ENCODE measurements at places on chromosomes 2 and 18.

DNA sequence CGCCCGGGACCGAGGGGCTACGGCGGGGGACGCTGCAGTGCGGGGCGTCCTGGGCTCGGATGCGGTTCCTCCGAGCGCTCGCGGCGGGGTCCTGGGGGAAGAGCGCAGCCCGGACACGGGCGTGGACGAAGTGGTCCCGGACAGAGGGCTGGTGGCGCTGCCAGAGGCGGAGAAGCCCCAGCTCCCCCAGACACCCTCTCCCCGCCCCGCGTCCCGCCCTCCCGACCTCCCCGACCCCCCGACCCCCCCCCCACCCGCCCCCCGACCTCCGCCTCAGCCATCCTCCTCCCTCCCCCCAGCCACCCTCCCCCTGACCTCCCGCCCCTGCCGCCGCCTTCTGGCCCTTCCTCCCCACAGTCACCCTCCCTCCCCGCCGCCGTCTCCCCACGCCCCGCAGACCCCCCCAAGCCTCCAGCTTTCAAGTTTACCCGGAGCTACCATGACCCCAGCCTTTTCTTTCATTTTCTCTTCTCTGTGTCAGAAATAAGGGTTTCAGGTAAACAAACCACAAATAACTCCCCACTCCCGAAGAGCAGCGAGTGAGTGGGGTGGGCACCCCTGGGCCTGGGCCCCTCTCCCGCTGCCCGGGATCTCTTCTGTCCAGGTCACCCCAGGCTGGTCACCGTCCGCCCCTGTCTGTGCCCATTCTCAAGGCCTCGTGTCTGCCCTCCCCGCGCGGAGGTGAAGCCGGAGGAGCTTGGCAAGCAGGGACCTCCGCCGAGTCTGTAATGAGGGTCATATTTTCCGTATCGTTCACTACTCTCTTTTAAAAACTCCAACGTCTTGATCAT lies 5.1 kb downstream of the NFATC1 start:
- peak; percentile 33 for DNase-seq

GRCh38 chr2:38750011-38750890 lies 910 bp downstream of the SRSF7 start:
- DNase-seq, result peak; percentile 47

GRCh38 chr2:84846041-84846663 lies 34.7 kb downstream of the TRABD2A start:
- DNase-seq, result no peak

- DNase-seq, result no peak
Observed at GRCh38 chr2:45167920-45168629, 158.8 kb upstream of the SIX2 start.

DNA sequence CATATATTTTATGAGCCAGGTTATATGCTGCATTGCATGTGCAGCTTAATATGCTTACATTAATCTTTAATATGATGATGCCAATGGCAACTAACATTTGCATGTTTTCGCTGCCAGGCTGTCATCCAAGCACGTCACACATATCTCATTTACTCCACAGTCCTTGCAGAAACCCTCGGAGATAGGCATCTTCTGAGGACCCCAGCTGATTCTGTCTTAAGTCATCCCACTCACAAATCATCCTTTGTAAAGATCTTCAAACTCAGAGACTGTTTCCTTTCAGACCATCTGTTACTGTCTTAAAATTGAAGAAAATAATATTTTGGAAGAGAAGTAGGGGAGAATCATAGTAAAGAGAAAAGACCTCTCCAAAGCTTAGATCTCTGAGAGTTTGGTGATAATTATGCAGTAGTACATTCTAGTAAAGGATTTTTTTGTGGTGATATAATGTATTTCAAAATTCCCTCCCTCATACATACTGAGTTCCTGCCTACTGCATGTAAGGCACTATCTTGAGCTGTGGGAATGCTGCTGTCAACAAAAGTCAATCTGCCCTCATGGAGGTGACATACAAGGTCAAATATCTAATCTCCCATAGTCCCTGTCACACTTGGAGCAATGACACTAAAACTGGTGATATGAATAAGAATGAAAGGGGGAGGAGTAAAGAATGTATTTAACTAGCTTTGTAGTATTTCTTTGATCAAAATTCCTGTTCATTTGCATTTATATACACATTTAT lies 11.0 kb downstream of the ITGA4 start:
- no peak for DNase-seq

DNA sequence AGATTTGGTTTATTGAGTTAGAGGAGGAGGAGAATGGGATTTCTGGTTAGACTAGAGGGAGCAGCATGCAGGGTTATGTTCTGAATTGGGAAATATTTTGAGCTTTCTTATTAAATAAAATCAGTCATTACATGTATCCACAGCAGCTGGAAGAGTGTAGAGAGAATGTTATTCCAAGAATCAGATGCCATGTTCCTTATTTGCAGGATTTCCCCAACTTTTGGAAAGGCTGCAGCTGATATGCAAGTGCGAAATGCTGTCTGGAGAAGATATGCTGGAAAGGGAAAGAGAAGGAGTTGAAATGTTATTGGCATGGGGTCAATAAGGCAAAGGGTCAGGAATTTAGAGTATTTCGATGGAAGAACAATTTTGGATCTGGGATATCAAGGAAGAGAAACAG lies 255.8 kb downstream of the MTX2 start:
- DNase-seq, result no peak

DNA sequence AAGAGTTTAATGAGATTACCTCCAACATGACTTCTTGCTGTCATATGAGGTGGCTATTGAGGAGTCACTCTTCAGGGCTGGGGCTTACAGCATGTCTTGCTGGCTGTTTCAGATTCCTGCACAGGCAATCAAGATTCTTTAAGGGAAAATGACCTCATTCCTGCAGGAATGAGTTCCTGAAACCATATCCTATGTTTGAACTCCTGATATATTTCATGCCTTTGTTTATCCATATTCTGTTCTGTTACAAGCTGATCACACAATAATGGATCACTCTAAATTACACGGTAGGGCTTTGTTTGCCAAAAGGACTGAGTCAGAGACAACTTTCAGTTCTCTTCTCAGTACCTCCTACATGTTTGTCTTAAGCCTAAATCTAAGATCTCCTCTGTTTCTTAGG lies 879.8 kb upstream of the PIK3C3 start:
- no peak for DNase-seq

- DNase-seq, result no peak
Observed at GRCh38 chr18:13362051-13362450, 143.5 kb downstream of the LDLRAD4 start.

GRCh38 chr2:220104871-220105351 lies 477.5 kb downstream of the SLC4A3 start:
- DNase-seq, result no peak

GRCh38 chr2:207772081-207772843 lies 2.6 kb upstream of the FZD5 start:
- no peak for DNase-seq

GRCh38 chr18:48408727-48409590 lies at the start of gene ZBTB7C:
ZBTB7C (minus strand) TSS chr18:48409383.
- peak; percentile 74 for DNase-seq

- DNase-seq, result no peak
Observed at GRCh38 chr2:133768256-133768655, 200.0 kb upstream of the NCKAP5 start.

All from glutamatergic neuron (in vitro differentiated cells).